ENCODE measurements at places on chromosomes 5 and 9.
A peak's percentile ranks its signal among the peaks of the same experiment; 100 is the strongest.

DNA sequence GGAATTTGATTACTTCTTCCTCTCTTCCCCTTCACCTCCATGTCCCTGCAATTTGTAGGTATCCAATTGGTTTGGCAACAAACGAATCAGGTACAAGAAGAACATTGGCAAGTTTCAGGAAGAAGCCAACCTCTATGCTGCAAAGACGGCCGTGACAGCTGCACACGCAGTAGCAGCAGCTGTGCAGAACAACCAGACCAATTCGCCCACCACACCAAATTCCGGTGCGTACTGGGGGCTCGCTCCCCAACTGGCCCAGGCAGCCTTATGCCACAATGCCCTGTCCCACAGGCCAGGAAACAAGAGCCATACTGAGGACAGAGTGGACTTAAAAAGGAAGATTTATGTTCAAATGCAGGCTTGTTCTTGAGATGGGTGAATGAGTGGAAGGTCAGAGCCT is 213.5 kb downstream of the PBX3 start:
- no peak for DNase-seq

DNA sequence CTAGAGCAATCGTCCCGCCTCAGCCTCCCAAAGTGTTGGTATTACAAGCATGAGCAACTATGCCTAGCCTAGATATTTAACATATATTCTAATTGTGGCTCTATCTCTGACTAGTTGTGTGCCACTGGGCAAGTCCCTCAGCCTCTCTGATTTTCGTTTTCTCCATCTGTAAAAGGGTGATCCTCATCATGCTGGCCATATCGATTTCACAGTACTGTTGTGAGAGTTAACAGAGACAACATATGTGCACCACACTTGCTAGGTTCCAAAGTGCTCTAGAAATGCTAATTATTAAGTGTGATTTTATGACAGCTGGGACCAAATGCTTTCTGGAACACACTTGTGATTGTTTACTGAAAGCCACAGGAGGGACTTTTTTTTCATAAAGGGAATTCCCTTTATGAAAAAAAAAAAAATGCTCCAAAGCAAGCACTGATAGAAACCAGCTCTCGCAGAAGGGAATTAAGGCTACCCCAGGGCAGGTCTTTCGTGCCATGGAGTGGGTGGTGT is 78.5 kb upstream of the EPB41L4B start:
- DNase-seq, result no peak

GRCh38 chr9:120435091-120435490 is 144.9 kb downstream of the CDK5RAP2 start:
- no peak for DNase-seq

- no peak for DNase-seq
Measured at GRCh38 chr5:143314659-143315058, 88.8 kb downstream of the NR3C1 start.

DNA sequence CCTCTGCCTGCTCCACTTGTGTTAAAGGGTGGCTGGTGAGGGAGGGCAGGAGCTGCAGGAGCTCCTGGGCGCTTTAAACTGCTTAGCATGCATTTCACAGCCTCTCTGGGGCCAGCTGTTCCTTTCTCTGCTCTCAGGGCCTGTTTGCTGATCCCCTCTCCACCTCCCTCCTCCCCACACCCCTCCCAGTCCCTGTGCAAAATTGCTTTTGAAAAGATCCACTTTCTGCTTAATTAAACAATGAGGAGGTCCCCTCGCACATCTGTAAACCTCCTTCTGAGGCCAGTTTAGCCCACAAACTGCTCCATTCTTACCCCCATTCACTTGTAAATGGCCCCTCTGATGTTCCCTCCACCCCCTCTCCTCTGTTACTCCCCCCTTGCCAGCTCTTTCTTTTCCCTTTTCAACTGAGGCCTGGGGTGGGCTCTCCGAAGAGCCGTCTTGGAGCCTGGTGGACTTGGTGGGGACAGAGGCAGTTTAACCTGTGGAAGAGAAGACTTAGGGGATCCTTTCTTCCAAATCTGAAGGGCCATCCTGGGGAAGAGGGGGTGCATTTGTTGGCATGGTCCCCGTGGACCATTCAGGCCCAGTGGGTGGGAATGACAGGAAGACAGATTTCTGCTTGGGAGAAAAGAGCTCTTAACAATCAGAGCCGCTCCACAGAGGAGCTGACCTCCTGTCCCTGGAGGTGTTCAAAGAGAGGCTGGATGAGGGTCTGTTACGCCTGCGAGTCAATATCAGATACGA is 12.0 kb downstream of the URM1 start:
- DNase-seq, result no peak

- DNase-seq, result no peak
Measured at GRCh38 chr9:87504938-87505337, 7.3 kb downstream of the DAPK1 start.

DNA sequence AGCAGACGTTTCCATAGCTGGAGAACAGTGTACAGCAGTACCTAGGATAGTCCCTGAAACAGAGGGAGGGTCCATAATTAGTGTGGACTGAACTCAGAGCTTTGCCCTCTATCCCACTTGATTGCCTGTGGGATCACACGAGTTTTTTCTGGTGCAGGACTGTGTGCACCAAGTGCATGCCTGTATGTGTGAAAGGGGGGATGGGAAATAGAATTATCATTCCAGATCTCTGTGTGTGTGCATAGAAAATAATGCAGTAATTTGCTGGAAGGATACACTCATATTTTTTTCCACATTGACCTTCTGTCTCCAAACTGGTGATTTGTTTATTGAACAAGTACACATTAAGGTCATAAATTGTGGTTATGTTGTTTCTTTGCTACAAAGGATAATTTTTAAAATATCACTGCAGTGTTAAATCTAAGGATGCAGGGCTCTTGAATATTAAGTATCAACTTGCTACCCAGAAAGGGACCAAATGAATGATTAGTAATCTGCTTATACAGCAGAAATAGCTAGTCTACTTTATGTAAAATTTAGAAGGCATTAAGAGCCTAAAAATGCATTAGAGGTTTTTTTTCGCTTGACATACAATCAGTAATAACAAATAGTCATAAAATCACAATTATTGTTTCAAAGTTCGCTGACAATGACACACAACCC is 292.9 kb downstream of the CDH18 start:
- DNase-seq, result no peak

DNA sequence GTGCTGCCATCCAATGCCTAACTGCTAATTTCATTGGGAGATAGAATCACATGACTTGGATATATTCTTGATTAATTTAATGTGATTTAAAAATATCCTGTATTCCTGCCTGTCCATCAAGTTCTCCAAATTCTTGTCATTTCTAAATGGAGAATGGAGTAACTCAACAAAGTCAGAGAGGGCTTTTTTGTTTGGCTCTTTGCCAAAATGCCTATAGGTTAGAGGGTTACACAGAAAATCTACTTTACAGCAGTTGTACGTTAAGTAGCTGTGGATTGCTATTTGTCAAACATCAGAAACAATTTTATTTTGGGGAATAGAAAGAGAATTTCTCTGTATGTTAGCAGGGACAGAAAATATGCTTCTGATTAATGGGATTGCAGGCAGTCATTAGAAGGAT is 5.9 kb downstream of the PIK3R1 start:
- no peak for DNase-seq

DNA sequence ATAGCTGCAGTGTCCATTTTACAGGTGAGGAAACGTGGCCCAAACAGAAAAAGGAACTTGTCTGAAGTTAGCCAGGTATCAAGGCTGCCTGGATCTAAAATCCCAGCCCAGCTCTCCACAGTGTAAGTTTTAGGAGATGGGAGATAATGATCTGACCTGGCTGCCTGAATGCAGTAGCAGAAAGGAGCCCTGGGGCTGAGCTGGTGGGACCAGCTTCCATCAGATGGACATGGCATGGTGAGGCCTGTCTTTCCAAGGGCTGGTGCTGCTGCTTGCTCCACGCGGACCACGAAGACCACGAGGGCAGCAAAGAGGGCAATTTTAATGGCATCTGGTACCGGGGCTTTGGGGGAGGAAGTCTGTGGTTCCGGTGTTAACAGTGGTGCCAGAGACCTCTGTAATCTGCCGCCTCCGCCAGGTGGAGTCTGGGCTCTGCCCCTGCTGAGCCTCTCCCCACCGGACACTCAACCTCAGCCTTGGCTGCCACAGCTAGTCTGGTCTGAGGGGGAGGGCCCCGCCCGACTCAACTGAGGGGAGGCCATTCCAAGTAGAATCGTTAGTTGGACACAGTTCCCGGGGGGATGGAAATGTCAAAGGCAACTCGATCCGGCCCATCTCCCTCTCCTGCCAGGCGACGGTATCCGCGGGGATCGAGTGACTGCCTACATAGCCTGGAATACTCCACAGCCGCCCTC is 650 bp downstream of the MYORG start:
- DNase-seq, result peak; percentile 18

DNA sequence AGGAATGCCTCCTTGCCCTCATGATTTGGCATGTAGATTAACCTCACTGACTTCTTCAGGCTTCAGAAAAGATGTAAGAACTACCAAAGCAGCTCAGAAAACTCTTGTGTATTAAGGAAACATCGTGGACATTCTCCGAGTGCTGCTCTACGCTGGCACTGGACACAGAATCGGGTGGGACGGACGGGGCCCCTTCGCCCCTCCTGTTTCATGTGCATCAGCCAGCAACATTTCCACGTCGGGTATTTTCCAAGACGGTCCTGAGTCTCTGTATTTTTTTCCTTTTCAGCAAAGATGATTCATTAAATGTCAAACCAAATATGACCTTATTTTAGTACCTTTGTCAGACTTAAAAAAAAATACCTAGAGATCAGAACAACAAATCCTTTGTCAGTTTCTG is 583.6 kb downstream of the CCDC171 start:
- no peak for DNase-seq

GRCh38 chr5:170087168-170087817 is 18.4 kb upstream of the FOXI1 start:
- DNase-seq, result no peak

- no peak for DNase-seq
Measured at GRCh38 chr5:177981296-177982071, 14.6 kb downstream of the PROP1 start.

DNA sequence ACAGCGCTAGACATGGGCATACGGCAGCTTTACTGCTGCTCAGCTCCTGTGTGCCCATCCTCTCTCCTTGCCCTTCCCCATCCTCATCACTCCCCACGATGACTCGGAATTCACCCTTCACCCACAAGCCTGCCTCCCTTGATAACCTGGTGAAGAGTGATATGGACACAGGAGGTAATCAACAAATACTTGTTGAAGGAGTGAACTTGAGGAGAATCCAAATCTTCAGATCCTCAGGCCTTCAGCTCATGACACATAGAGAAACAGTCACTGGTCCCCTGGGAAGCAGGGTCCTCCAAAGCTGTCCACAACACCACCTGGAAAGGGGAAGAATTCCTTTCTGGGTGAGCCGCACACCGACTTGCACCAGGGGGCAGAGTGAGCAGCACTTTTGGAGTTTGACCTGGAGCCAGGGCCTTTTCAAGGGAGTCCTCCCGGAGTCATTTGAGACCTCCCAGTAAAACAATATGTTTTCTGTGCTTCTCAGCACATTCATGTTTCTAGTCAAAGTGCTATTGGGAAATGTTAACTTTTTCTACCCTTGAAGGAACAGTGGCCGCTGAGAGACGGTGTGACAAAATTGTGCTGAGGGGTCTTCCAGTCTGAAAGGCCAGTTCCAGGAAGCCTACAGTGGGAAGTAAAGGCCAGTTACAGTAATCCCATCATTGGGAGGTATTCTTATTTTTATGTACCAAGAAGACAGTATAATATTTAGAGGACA is 332.3 kb downstream of the CWC27 start:
- DNase-seq, result no peak

GRCh38 chr9:78101247-78101646 is 69.6 kb upstream of the GNAQ start:
- no peak for DNase-seq

DNA sequence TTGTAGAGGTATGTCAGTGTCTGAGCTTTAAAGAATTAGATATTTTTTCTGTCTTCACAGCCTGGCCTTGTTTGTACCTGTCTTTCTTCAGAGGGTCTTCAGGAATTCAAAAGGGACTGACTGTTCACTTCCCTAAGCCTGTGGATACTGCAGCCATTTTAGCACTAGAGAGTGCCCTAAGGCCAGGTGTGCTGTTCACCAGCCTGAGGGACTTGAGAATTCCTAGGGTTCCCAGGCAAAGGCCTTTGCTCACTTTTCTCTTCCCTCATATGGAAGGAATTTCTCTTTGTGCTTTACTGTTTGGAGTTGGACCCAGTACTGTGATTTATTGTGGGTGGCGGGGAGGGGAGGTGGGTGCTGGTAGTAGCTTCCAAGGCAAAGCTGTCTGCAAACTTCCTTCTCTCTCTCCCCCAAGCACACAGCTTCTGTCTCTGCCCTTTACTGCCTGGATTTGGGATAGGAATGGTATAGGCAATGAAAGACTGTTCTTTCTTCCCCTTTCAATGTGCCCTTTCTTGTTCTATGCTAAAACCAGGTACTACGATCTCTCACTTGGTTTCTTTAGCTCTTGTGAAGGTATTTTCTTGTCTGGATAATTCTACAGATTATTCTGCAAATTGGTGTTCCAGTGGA is 9.7 kb upstream of the LRRC70 start:
- DNase-seq, result no peak

GRCh38 chr9:69834591-69835184 is 14.1 kb downstream of the CFAP95 start:
- DNase-seq, result no peak

DNA sequence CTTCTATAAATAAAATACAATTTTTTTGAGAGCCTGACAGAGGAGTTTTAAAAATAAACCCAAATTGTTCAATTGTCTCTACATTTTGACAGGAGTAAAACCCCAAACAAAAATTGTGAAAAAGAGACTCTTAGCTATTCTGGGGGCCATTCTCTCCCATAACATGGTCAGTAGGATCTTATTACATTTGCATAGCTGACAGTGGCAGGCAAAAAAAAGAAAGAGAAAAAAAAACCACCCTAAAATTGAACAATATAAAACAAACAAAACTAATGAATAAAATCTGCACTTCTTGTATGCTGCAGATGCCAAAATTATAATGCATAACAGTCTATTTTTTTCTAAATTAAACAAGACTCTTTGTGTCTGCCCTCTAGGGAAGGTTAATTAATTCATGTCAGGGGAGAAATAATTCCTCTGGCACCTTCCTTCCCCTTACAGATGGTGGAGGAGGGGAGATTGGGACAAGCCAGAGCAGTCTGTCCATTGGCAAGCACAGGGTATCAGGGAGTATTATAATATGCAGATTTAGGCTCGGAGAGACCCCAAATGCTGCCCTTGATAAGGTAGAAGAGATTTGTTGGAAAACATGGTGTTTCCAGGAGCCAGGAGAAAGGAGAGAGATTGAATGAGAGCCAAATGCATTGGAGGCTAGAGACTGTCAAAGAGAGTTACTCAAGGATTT is 79.7 kb upstream of the CDH6 start:
- DNase-seq, result no peak

GRCh38 chr9:97831843-97832636 is 21.0 kb upstream of the FOXE1 start:
- DNase-seq, result no peak

DNA sequence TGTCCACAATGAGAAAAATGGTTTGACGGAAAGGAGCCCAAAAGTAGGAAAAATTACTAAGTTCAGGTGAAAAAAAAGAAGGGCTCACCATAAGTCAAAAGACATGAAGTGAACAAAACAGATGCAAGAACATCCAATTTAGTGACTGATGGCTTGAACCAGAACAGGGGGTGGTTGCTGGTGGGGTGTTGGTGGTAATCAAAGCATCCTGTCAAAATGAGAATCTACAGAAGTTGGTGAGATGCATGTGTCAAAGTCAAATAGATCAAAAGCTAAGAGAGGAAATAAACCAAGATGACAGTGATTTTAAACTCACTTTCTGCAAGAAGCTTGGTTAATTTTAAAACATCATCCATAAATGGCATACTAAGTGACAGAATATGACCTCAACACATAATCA is 117.4 kb downstream of the MLLT3 start:
- DNase-seq, result peak; percentile 6

GRCh38 chr9:74985041-74985440 is 32.3 kb upstream of the C9orf40 start:
- no peak for DNase-seq

GRCh38 chr5:79076819-79077218 is 7.3 kb downstream of the BHMT2 start:
- no peak for DNase-seq
